Activated CD4-positive, alpha-beta T cell treated with anti-CD3 and anti-CD28 coated beads, Interleukin-2, amount 10 ng/mL, durations not matched to agents 24 days and 14 days (primary cell): ENCODE measurements at places on chromosomes 7 and 10. TPM values are rescaled to one million over a fixed set of nuclear protein-coding genes. Genes with fewer than 3 reads are reported as not detected.

- DNase-seq: no peak
Measured at GRCh38 chr7:91916051-91916440, 24.6 kb upstream of the AKAP9 start.

DNA sequence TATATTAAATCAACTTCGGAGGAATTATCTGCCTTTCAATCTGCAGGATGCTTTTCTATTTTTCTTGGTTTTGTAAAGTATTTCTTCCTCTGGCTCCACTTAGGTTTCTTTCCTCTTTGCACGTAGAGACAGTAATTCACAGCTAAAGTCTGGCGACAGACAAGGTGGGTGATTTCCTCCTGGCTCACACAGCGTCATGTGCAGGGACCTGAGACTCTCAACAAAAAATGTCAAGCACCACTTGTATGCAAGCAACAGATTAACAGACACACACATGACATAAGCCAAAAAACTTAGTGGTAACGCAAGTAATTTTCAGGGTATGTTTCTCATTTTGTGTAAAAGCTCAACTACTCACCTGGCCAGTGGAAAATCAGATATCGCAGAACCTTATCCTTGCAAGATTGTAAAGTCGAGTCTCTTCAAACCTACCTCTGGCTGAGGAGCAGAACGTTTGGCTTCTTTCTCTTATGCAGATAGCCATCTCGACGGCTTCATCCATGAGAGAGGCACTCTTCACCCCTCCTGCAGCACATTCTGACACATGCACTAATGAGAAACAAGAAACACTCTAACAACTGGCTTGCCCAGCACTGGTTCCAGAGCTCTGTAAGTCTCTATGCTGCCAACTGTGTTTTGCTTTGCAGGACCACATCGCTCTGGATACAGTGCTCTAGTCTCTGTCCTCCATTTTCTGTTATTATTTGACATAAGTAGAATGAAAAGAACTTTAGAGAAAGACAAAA lies 188.0 kb downstream of the CDCA7L start:
- DNase-seq: no peak

- DNase-seq: no peak
Measured at GRCh38 chr7:106944035-106944665, 79.1 kb downstream of the PIK3CG start.

GNAT3 gene
- not detected in 2 replicates for total RNA-seq

GRCh38 chr7:4162884-4163564 lies 519.1 kb upstream of the FOXK1 start:
- no peak for DNase-seq

DNA sequence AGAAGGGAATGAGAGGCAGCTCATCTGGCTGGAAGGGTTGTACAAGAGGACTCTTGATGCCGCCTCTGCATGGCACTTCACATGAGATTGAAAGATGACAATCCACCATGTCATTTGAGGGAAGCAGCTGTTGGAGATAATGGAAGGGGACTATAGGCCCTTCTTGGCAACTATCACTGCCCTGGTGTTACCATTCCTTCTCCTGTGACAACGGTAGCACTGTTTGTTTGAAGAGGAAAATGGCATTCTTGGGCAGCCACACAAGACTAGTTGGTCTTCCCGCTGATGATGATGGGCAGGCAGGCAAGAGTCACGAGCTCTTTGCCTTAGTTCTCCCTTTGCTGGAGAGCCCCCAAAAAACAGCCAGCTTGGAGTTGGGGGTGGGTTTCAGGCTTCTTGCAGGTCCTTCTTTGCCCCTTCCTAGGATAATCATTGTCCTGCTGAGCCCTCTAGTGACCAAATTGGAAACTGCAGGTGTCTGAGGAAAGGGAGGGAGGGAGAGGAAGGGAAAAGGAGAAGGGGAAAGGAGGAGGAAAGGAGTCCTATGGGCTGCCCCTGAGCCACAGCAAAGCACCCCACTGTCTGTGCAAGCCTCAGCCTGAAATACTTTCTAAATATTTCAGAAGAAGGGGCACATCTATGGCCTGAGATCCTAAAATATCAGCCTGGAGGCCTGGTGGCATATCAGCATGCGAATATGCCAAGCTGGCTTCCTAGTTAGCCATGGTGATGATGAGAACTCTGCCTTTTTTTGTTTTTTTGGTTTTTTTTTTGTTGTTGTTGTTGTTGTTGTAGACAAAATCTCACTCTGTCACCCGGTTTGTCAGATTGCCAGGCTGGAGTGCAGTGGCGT lies 165.6 kb upstream of the KMT2E start:
- peak; percentile 87 for DNase-seq

DNA sequence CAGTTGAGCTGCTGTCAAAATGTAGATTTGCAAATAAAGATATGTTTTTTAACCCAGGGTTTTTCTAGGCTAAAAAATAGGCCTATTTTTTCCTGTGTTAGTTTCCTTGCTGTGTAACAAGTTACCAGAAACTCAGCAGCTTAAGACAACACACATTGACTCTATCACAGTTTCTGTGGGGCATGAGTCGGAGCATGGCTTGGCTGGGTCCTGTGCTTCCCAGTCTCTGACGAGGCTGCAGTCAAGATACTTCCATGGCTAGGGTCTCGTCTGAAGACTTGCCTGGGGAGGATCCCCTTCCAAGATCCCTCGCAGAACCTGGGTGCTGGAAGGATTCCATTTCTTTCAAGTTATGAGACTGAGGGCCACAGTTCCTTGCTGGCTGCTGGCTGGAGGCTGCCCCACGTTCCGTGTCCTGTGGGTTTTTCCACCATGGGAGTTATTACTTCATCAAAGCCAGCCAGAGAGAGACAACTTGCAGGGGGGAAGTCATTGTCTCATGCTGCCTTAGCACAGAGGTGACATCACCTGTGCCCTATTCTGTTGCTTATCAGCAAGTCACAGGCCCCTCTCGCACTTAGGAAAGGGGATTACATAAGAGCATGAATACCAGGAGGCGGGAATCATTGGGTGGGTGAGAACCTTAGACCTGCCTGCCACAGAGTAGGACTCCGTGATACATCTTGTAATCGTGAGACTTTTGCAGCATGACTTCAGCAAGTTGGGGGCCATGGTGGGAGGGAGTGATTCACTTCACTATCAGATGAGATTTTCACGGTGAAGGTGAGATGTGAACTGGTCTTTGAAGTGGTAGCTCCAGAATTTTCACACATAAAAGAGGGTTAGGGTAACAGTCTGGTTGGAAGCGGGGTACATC lies 77.9 kb downstream of the CCNY start:
- no peak for DNase-seq

DNA sequence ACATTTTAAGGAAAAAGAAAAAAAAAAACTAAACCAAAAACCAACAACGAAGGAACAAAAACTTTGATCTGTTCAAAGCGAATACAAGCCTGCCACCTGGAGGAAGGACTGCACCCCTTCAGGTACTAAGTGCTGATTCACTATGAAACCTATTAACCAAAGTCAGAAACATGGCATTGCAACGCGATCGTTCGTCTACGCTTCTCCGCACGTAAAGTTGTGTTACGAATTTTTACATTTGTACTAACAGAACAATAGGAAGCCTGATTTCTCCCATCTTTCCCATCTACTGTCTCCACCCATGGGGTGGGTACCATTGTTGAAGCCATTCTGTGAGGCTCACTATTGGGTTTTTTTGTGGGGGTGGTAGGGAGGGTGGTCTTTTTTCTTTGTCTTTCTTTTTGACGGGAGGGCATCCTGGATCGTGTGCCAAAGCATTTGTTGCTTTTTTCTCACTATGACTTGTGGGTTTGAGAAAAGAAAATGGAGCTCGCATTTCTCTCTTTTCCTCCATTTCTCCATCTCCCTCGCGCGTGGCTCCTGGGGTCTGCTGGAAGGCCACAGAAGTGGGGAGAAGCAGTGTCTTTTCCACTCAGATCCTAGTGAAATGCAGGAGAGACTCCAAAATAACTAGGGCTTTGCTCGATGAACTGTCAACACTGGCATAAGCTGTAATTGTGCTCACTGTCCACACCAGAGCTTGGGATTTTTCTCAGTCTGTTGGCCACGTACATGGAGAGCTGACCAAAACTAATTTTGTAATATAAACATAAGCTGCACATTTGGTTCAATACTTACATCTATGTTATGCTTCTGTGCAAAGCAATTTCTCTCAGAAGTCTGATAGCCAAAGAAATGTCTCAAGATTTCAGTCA lies 100.9 kb upstream of the YAE1 start:
- DNase-seq: peak; percentile 77

DNA sequence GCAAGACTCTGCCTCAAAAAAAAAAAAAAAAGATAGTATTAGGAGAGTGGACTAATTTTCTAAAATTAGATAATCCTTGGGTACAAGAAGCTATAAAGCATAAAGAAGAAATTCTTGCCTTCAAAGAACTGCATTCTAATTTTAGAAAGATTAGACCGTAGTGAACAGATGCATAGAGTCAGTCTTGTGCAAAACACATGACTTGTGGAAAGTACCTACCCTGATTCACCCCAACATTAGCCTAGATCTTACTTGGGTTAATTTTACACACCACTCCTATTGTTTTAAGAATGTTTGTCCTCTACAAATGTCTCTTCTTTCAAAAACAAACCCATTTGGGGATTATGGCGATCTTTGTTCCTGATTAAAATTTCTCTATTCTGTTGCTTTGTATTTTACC lies 38.9 kb upstream of the SP8 start:
- no peak for DNase-seq

GRCh38 chr10:4758256-4758655 lies 67.8 kb upstream of the AKR1E2 start:
- no peak for DNase-seq

GRCh38 chr10:12919574-12919973 lies 81.9 kb downstream of the CCDC3 start:
- no peak for DNase-seq

DNA sequence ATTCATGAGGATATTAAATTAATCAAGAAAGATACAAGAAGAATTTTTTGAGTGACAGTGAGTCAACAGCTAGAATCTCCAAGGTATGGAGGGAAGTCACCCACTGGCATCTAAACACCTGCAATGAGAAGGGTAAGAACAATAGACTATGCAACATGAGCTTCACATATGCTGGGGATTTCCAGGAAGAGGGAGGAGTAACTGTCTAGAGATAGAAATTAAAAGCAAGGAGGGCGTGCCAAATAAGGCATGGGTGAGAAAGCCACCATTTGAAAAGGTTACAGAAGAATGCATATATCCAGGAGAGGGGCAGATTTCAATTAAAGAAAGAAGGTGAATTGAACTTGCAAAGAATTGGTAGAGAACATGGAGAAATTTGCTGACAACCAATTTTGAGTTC lies 365.7 kb downstream of the GPR37 start:
- no peak for DNase-seq

ASL gene
- total RNA-seq: 37.8 and 40.5 TPM in 2 replicates

- peak; percentile 43 for DNase-seq
Measured at GRCh38 chr7:45982907-45983719, 62.0 kb upstream of the IGFBP3 start.
